ENCODE measurements at places on chromosomes 3 and 15.

- DNase-seq, result no peak
Observed at GRCh38 chr15:85730001-85730820, 64.5 kb downstream of the KLHL25 start.

GRCh38 chr3:107313711-107314110 is 63.5 kb upstream of the CCDC54 start:
- no peak for DNase-seq

- no peak for DNase-seq
Observed at GRCh38 chr3:58711871-58712270, 45.3 kb upstream of the FAM3D start.

DNA sequence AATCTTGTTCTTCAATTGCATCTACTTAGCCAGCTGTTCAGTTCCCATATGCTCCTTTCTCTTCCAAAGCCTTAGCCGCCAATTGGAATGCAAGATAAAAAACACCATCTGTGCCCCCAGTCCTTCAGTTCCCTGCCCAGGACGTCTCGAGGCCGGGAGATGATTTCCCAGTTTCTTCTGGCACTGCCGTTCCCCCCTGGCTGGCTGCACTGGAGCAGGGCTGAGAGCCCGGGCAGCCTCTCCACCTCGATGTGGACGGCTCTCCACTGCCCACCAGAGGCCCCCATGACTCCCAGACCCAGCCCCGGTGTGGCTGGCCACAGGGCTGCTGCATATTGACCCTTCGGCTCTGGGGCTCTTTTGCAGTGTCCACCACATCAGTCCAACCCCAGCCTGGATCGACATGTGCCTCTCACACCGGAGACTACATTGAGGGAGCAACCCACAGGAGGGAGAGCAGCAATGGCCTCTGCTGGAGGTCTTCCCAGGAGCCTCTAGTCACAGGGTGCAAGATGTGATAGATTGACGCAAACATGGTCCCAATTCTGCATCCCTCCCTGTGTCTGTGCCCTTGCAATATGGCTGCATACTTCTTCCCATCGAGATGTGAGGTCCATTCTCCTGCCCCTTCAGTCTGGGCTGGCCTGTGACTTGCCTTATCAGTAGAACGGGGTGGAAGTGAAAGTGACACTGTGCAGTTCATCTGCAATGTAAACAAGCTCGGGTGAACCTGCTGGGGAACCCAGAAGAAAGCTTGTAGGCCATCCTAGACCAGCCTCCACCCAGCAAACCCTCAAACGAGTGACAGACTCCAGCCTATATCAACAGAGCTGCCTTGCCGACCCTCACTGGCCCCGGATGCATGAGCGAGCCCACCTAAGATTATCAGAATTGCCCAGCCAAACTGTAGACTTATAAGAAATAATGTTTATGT is 52.3 kb upstream of the PRR20G start:
- DNase-seq, result no peak
